ENCODE measurements at places on chromosomes 12 and 14. TPM values are rescaled to one million over a fixed set of nuclear protein-coding genes. Genes with fewer than 3 reads are reported as not detected.

Gene ABCC9
- total RNA-seq, result 4.4 TPM

DNA sequence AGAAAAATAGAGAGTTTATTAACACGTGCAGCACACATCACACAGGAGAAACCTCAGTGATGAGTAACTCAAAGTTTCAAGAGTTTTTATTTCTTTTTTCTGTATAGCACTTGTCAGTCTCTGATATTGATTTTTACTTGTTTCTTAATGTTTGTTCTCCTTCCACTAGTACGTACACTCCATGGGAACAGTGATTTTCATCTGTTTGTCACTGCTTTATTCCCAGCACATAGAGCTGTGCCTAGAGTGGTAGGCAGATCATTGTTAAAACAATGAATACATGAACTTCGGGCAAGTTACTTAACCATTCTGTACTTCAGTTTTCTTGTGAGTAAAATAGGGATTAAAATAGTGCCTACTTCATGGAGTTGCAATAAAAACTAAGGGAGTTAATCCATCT, 46.6 kb downstream of the ETV6 start:
- DNase-seq, result no peak
- no peak overlapping the region for H3K4me3 ChIP-seq
- H3K4me1 ChIP-seq, result peaks cover 37% of the 10 kb centered on the region
- peaks cover 15% of the 10 kb centered on the region for H3K36me3 ChIP-seq
- H3K27me3 ChIP-seq, result no peaks in the 10 kb centered on the region

- H3K27ac ChIP-seq, result no peak overlapping the region
- H3K4me3 ChIP-seq, result no peak overlapping the region
- no peak for DNase-seq
- no peaks in the 10 kb centered on the region for H3K4me1 ChIP-seq
- no peaks in the 10 kb centered on the region for H3K36me3 ChIP-seq
Measured at GRCh38 chr12:24756479-24757024, 192.3 kb downstream of the BCAT1 start.

GRCh38 chr12:24541193-24541871, 407.6 kb downstream of the BCAT1 start:
- H3K4me3 ChIP-seq, result no peak overlapping the region
- no peak overlapping the region for H3K27ac ChIP-seq
- no peak for DNase-seq

DNA sequence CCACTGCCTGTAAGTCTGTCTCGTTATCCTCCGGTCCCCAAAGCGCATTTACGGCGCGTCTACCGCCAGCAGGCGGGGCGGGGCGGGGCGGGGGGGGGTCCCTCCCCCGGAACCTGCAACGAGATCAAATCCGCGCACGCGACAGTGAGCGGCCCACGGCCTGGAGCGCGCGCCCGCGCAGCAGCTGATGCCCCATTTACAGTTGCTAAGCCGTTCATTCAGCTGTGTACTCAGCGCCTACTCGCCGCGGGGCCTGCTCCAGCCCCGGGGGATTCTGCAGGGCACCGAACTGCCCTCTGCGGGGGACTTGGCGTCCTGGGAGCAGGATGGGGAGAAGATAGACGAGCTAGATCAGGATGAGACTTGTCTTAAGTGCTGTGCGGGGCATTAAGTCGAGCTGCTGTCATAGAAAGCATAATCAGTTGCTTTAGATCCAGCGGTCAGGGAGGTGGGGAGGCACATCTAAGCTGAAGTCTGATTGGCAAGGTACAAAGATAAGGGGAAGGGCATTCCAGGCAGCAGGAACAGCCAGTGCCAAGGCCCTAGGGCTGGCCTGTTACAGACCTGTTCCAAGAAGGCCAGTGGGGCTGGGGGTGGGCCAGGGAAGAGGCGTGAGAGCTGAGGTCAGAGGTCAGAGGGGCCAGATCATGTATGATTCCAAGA, 1.4 kb upstream of the CCDC85C start:
- H3K36me3 ChIP-seq, result no peaks in the 10 kb centered on the region
- DNase-seq, result peak; percentile 88
- H3K27ac ChIP-seq, result peak overlapping the region; percentile 95
- peak overlapping the region; percentile 86 for H3K4me3 ChIP-seq
- H3K27me3 ChIP-seq, result peaks cover 57% of the 10 kb centered on the region
